ENCODE measurements at places on chromosomes 3 and 15.

DNA sequence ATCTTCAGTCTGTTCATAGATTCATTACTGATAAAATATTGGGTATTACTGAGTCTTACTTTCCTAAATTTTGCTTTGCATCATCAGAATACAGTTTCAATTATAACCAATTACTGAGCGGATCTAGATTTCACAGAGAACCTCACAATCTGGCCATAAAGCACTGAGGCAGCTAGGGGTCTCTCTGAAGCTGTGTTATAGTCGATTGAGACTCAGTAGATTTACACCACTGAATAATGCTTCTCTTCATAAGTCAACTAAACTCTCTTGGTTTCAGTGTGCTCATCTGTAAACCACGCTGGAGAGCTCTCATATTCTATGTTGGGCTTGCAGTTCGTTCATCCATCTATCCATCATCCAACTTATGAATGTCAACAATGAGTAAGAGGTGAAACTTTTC, 180.6 kb downstream of the GREM1 start:
- no peak for DNase-seq

DNA sequence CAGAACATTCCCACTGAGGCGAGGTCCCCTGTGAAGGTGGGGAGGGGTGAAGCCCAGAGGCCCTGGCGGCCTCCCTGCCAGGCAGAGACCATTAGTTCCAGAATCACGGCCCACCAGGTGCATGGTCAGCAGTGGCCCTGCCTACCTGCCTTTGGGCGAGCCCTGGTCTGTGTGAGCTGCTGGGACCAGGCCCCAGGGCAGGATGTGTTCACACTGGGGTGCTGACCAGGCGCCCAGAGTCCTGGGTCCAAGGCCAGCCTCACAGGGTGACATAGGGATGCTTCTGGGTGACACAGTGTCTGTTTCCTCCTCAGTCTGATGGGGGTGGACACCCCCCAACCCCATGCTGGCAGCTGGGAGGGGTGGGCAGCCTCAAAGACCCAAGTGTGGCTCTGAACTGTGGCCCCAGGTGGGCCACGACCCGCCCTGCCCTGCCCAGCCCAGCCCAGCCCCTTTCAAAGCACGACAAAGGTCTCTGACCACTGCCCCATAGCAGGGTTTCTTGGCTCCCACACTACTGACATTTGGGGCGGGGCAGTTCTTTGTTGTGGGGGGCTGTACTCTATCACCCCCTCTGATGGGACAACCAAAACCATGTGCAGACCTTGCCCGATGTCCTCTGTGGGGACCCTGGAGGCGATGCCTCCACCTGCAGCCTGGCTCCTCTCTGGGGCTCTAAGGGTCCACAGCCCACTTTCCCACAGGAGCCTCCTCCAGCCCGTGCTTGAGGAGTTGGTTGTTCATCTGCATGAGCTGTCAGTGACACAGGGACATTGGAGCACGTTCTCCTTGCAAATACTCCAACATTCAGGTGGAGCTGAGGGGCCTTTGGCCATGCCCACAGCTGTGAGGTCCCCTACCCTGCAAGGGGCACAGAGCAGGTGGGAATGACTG, 44.8 kb upstream of the SLC41A3 start:
- DNase-seq: no peak

- DNase-seq: no peak
Observed at GRCh38 chr15:76293361-76293760, 17.9 kb downstream of the ETFA start.

- DNase-seq: no peak
Observed at GRCh38 chr3:152717252-152717651, 117.7 kb upstream of the P2RY1 start.

GRCh38 chr3:101979033-101979432, 129.7 kb downstream of the NFKBIZ start:
- DNase-seq: no peak

DNA sequence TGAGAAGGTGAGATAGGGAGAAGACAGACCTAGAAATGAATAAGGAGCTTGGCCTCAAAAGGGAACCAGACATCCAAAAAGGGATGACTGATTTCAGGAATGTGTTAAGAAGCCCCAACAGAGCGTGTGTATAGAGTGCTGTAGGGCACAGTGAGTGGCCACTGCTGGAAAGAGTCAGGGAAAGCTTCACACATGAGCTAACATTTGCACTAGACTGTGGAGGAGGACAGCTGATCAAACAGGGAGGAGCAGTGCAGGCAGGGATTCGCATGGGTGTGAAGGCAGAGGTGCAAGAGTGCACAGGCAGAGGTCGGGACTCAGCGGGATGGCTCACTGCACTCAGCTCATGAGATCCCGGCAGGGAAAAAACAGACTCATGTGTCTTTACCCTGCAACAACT, 61.8 kb downstream of the NPTN start:
- DNase-seq: no peak

Data from stimulated activated CD4-positive, alpha-beta T cell treated with anti-CD3 and anti-CD28 coated beads, Interleukin-15, amount 100 ng/mL, for 24 hours (primary cell).